ENCODE measurements at places on chromosomes 2 and 18. TPM values are rescaled to one million over a fixed set of nuclear protein-coding genes. Genes with fewer than 3 reads are reported as not detected.

GRCh38 chr2:58006952-58007284, 39.7 kb upstream of the VRK2 start:
- no peak for DNase-seq

Gene CDH2
- 196 TPM for total RNA-seq

- DNase-seq, result no peak
These were observed at the start of gene MALL for GRCh38 chr2:110115291-110116032. TSS of gene MALL (minus strand) at chr2:110115822. CDS start at chr2:110115792, 30 bp downstream.

Gene ZNF892
- 6.7 TPM for total RNA-seq

- DNase-seq, result no peak
These were observed 640.1 kb upstream of the FSHR start for GRCh38 chr2:49794396-49794795.

- DNase-seq, result no peak
These were observed 90.6 kb downstream of the SKA1 start for GRCh38 chr18:50465211-50466153.

Gene DNMT3A
- total RNA-seq, result 19.7 TPM

- DNase-seq, result no peak
These were observed 1.2 kb downstream of the M1AP start for GRCh38 chr2:74646834-74647482.

Gene LBX2
- total RNA-seq, result 1.9 TPM

Gene TMEM185B
- 43.1 TPM for total RNA-seq

Gene RAX
- not detected for total RNA-seq

DNA sequence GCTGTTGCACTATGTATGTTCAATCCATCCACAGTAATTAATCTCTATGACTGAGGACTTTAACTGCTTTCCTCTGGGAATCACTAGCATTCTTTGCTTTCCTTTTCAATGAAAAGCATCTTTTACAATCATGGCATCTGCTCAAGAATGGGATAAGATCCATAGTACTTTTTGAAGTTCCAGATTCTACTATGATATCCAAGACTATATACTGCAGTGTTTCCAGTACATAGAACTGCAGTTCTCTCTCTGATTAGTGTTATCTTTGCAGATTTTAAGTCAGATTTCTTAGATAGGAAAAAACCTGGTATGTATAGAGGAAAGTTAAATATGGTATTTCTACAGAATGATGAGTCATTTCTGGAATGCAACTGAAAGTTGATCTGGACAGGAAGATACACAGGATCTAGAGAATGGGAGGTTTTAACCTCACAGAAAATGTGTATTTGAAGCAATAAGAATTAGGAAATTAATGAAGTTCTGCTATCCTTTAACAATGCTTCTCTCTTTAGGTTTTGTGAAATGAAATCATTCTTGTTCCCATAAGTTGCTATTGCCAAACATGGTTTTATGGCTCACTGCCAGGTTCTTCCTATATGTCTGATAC, 670.7 kb downstream of the ERBB4 start:
- no peak for DNase-seq

GRCh38 chr2:112055730-112056625, 909 bp downstream of the TMEM87B start:
- peak; percentile 51 for DNase-seq

Gene LRRTM1
- total RNA-seq, result 3.7 TPM

Gene MAP4K4
- total RNA-seq, result 134 TPM

- no peak for DNase-seq
These were observed 65.7 kb downstream of the FMNL2 start for GRCh38 chr2:152400607-152401214.

- DNase-seq, result peak; percentile 73
These were observed 23.0 kb downstream of the BIN1 start for GRCh38 chr2:127083819-127084503.

- DNase-seq, result no peak
These were observed 5.5 kb upstream of the TACR1 start for GRCh38 chr2:75204833-75205232.

DNA sequence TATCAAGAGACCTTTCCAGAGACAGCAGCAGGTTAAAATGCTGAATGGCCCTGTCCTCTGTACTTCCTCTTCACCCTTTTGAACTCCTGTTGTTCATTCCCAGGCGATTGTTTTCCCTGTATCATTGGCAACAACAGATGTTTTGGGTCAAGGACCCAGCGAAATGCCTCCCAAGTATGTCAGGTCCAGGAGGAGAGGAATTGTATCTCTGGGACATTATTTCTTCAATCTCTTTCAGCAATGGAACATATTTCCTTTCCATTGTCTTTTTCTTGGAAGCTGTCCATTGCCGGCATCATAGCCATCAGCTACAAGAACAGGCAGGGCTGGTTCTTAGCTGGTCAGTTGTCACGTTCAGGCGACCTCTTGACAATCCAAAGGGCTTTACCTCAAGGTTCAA, 76.2 kb downstream of the NRP2 start:
- DNase-seq, result no peak

Gene COL5A2
- 27.1 TPM for total RNA-seq

Gene SMC6
- 13.8 TPM for total RNA-seq

Gene SERPINB12
- not detected for total RNA-seq

DNA sequence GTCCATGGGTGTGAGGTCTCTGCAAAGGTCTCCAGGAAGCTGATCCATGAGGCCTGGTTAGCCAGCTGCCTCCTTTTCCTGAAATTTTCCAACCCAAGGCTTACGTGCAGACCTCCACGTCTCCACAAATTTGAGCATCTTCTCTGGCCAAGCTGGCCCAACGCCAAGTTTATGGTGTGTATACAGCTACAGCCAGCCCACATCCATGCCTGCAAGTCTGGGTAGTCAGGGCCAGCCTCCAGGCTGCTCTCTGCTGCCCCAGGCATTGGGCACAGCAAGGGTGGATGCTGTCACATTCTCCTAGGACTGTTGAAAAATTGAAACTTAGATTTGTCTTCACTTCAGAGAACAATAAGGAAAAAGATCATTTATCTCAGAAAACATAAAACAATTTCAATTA, 525.5 kb upstream of the CHAC2 start:
- DNase-seq, result no peak

DNA sequence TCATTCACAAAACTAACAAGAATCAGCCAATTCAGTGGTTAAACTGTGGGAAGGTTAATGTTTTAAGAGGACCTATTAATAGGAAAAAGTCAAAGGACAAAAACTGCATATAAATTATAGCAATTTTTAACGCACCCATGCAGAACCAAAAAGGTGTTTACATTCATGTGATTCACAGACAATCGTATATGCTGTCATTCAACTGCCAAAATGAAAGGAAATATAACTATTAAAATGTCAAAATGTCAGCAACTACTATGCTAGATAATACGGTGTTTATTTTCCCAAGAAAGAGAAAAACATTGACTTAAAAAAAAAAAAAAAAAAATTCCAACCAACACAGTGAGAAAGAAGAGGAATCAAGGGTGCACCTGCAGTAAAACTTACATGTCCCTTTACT, 48.5 kb downstream of the DYM start:
- no peak for DNase-seq

DNA sequence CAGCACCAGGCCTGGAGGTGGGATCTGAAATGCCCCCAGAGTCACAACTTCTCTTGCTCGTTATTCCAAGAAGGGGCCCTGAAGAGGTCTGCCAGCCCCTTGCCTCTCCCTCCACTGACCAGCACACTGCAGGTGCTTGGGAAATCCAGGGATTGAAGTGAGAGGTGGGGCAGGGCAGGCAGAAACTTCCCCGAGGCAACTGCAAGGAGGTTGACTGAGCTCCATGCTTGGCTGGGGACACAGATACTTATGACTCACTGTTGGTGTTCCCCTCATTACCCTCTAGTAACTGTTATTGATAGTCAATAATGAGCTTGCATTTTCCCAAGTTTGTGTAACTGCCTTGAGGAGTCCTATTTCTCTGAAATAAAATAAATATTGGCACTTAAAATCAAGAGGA, 47.5 kb downstream of the MARCO start:
- no peak for DNase-seq

- no peak for DNase-seq
These were observed 17.0 kb upstream of the C1QL2 start for GRCh38 chr2:119175517-119175916.

Gene KYNU
- 2.7 TPM for total RNA-seq

Gene STAT4
- 1.1 TPM for total RNA-seq

DNA sequence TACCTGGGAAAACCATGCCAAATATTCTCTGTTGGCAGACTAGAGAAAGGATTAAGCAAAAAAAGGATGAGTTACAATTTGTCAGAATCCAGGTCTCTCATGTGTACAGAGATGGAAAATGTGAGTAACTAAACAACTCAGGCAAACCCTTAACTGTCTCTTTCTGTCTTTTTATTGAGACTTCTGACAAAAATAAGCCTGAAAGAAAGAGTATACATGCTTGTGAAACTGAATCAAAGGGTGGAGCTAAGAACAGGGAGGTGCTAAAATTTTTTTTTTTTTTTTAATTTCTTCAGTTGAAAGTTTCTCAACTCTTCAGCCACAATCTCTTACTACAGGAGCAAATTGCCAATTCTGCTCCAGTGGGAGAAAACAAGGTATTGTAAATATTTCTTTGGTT, at the start of gene SERPINB10:
Gene SERPINB10 (plus strand): TSS at position 295 of the 400 bp plus-strand sequence. CDS start 7,553 bp downstream, outside the sequence.
- no peak for DNase-seq

- no peak for DNase-seq
These were observed 1.9 kb downstream of the REV1 start for GRCh38 chr2:99487906-99488305.

Measured in kidney epithelial cell (primary cell).